ENCODE measurements at places on chromosomes 7 and 10.

- no peak for DNase-seq
These were observed 23.0 kb upstream of the CEP41 start for GRCh38 chr7:130463553-130464434.

DNA sequence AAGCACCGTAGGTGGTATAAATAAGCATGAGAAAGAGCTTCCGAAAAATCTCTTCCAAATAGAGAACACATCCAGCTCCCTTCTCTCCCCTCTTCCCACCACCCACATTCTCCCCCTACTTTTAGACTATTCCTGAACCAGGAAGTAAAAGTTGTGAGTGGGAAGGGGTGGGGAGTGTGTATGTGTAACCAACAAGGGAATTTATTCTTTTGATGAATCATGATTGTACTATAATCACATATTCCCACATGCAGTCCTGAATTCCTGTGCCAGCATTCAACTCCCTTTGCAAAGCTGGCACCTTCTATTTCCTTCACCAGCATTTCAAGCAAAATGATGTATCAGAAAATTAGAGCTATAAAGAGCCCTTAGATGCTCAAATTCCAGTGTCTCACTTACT is 230.6 kb upstream of the CHRM2 start:
- DNase-seq = peak; percentile 10

DNA sequence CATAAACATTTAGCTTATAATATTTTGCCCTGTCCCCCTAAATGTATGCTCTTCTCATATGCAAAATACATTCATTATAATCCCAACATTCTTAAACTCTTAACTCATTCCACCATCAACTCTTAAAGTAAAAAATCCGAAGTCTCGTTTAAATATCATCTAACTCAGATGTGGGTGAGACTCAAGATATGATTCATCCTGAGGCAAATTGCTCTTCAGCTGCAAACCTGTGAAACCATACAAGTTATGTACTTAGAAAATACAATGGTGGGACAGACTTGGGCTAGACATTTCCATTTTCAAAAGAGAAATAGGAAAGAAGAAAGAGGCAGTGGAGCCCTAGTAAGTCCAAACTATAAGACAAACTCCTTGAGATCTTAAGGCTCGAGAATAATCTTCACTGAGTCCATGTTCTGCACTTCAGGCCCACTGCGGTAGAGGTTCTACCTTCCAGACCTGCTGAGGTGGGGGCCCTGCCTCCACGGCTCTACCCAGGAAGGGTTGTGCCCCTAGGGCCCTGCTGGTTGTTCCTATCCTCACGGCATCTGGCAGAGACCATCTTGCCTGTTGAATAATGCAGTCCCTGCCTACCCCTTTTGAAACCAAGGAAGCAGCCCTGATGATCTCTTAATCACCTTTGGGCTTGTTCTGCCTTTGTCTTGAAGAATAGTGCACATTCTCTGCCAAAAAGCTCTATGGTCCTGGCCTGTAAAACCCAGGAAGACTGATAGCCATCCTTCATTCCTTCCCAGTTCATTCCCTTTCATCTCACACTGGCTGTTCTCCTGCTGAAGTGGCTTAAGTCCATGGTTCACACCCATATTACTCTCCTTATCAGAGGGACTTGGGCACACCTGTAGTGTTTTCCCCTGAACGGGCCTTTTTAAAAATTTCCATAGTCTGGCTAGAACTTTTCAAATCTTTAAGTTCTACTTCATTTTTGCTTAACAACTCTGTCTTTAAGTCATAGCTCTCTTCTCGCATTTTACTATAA is 37.3 kb downstream of the INPP5F start:
- no peak for DNase-seq

DNA sequence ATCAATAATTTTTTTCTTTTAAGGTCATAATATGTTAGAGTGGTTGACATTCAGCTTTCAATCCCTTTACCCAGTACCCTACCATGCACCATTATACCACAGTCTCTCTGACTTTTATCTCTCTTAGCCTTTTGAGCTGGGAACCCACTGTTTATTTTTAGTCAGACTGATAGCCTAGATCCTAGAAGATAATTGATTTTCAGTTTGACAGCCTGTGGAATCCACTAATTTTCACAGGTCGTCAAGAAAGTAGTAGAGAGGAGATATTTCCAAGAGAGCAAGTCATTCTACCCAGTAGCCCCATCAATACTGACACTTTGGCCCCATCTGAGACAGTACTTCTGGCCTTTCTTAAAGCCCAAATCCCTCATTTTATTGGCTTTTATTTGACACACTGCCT is 67.1 kb upstream of the CC2D2B start:
- no peak for DNase-seq

DNA sequence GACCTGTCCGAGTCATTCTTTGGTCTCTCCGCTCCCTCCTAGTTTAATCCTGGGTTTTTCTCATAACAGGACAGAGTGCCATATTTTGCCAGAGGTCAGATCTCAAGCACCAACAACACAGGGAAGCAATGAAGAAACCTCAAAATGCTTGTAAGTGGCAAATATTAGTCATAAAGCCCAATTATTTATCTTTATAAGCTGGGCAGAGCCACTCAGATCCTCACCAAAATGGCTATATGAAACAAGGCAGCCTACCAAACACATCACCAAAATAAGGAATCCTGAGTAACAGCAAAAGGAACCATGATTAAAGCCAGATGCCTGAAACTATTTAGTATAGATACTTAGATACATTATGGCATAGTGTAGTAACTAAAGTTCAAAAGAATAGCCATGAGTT is 4.7 kb downstream of the ECD start:
- DNase-seq = no peak

DNA sequence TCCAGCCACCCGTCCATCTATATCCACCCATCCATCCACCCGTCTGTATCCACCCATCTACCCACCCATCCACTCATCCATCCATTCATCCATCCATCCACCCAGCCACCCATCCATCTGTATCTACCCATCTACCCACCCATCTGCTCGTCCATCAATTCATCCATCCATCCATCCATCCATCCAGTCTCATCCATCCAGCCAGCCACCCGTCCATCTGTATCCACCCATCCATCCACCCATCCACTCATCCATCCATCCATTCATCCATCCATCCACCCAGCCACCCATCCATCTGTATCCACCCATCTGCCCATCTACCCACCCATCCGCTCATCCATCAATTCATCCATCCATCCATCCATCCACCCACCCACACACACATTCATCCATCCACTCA is 73.2 kb downstream of the UNCX start:
- DNase-seq = no peak

DNA sequence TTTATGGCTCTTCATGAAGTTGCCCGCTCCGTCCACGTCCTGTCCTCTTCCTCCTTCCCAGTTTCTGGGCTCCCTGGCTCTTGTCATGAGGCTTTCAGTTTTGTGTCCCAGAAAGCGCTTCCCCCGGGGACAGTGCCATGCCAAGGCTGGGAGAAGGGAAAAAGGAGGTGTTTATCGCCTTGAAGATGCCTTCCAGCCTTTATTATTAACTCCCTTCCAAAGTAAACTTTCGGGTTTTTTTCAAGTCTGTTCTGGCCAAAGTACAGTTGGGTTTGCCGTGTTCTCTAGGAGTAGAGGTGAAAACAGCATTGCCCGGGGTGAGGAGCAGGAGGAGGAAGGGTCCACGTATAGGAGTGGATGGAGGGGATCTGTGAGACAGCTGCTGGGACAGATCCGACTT is 117.2 kb downstream of the CUX1 start:
- no peak for DNase-seq

Data from epithelial cell of esophagus (primary cell).